ENCODE measurements at places on chromosomes 12 and 14. TPM values are rescaled to one million over a fixed set of nuclear protein-coding genes. Genes with fewer than 3 reads are reported as not detected.

GRCh38 chr12:106760184-106760531 is 14.3 kb upstream of the RIC8B start:
- peak; percentile 47 for DNase-seq

- DNase-seq, result no peak
Observed at GRCh38 chr12:123934016-123934620, 38.5 kb downstream of the CCDC92 start.

DNA sequence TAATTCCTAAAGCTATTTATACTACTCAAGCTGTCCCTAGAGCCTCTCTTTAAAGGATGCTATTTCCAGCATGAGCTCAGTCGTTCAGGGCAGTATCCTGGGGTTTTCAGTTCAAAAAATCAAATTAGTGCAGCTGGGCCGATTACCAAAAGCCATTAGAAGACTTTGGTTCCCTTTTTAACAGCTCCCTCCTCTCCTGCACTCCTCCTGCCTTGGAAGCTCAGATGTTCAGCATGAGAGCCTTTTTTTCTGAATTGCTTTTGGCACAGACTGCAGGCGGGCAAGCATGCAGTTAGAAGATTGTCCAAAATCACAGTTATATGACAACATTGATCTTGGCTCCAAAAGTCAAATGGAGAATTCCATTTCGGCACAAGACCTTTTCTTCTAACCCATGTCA is 179.6 kb downstream of the SLC35F4 start:
- DNase-seq, result no peak

Gene RASSF3
- total RNA-seq, result 23.6 TPM

DNA sequence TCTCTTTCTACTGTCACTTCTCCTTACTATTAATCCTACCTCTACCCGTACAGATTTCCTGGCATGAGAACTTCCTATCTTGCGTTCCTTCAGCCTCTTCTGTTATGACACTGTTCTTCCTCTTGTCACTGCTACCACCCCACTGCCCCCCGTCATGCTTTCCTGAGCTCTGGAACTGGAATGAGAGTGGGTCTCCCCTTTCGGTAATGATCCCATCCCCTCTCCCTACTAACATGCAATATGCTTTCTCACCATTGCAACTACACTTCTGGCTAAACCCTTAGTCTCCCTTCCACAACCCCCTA is 4.9 kb upstream of the AP1G2 start:
- DNase-seq, result no peak

All from cardiac muscle cell (in vitro differentiated cells and primary cell).